ENCODE measurements at places on chromosomes 11 and 22. TPM values are rescaled to one million over a fixed set of nuclear protein-coding genes. Genes with fewer than 3 reads are reported as not detected.

ANKRD13D gene
- 36.9 TPM for total RNA-seq

FBXO3 gene
- 24.4 TPM for total RNA-seq

OVOL1 gene
- not detected for total RNA-seq

ALX4 gene
- total RNA-seq: not detected

PRPF19 gene
- 33.8 TPM for total RNA-seq

SLC43A1 gene
- total RNA-seq: 15.5 TPM

LSP1 gene
- 0.31 TPM for total RNA-seq

OR8B3 gene
- not detected for total RNA-seq

POLR2F gene
- 75.7 TPM for total RNA-seq

HEPN1 gene
- total RNA-seq: not detected

RHOD gene
- 20.8 TPM for total RNA-seq

ART1 gene
- total RNA-seq: not detected

BTBD18 gene
- total RNA-seq: not detected

PDE2A gene
- total RNA-seq: 159 TPM

OR2D2 gene
- 0.19 TPM for total RNA-seq

EIF3D gene
- total RNA-seq: 328 TPM

MMP8 gene
- total RNA-seq: not detected

C11orf54 gene
- total RNA-seq: 20.2 TPM

NXPE4 gene
- total RNA-seq: not detected

MGAT3 gene
- under 0.01 TPM for total RNA-seq
